NCI-H1694 treated with DMSO at 0.1 percent for 48 hours (cell line): ENCODE measurements at places on chromosomes 5 and 9.

DNA sequence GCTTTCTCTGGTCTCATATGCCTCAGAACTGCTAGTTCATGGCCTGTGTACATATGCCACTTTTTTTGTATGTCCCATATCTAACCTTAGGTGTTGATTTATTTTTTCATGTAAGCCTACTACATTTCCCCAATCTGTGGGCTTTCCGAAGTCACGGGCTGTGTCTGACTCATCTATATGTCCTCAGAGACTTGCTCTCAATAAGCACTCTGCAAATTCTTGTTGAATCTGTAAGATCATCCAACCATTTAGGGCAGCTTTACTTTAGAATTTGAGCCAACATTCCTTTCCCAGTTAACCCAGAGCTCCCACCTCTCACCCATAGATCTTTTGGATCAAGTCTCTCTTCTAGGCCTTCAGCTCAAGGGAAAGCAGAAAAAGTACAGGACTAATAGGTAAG lies 263.4 kb downstream of the SEC61B start:
- DNase-seq, result no peak

DNA sequence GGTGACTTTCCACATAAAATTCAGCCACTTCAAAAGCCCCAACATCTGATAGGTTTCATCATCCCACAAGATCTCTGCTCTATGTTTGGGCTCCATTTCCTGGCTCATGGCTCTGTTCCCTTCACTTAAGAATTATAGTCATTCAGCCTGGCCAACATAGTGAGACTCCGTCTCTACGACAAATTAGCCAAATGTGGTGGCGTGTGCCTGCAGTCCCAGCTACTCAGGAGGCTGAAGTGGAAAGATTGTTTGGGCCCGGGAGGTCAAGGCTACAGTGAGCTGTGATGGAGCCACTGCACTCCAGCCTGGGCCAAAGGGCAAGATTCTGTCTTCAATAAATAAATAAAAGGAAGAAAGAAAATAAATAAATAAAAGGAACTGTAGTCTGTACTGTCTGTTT lies 57.9 kb upstream of the CTSV start:
- DNase-seq, result no peak

DNA sequence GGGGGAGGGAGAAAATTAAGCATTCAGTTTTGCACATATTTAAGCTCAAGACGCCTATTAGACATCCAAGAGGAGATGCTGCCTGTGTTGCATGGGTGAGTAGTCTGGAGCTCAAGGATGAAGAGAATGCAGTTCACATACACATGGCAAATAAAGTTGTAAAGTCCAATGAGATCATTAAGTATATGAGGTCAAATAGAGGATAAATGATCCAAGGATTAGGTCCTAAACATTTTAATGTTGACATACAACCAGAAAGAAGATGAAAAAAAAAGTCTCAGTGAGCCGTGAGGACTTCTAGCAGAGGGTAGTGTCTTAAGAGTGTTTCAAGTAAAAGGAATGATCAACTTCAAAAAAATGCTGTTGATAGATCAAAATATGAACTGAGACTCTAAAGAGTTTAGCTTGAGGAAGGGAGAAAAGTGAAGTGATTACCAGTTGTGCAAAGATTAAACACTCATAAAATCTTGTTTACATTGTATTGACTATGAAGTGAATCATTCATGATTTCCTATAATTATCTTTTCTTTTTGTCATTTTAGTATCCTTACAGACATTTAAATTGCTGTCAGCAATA lies 251.8 kb downstream of the ZNF608 start:
- DNase-seq, result no peak

DNA sequence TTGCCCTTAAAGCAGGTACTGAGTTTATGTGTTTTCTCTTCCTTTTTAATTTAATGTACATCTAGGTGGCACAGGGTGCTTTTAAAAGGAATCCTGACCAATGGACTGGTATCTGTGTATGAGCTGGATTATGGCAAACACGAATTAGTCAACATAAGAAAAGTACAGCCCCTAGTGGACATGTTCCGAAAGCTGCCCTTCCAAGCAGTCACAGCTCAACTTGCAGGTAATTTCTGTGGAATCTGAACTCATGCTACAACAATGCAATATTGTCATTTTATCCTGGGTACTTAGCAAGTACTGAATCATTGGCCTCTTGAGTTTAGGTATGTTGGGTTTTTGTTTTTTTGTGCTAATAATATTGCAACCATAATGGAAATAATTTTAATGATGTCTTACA lies 14.4 kb upstream of the TMOD1 start:
- no peak for DNase-seq

GRCh38 chr5:143041461-143041860 lies 271.3 kb downstream of the ARHGAP26 start:
- peak; percentile 88 for DNase-seq

DNA sequence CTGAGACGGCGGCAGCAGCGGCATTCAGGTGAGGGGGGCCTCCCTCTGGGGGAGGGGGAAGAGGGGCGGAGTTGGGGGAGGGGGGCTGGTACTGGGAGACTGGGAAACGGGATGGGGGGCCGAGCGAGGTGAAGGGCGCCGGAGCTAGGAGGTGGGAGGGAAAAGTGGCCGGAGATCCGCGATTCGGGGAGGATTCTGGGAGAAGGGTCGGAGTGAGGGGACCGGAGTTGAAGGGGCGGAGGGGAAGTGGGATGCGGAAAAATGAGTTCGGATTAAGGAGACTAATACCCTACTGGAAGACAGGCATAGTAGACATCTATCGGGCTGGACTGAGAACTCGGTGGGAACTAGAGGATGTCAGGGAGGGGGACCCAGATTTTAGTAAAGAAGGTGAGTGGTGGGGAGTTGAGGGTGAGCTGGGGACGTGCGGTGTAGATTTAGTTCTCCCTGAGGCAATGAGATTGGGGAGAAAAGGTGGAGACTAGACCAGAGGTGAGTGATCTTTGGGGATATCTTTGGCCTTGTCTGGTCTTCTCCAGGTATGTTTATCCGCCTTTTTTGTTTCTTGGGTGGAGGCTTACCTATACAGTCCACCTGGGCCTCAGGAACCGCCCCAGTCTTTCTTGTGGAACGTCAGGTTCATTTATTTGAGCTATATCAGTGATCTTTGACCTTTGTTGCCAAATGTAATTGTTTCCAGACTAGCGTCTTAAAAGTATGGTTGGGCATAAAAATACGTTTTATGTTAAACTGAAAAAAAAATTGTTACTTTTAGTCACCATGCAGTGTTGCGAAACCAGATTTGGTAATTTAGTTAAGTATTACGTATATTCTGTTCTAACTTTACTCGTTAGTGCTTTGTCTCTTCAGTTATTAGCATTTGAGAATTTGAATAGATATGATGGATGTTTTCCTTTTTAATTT lies 632 bp downstream of the UBAP1 start:
- DNase-seq, result peak; percentile 49

- DNase-seq, result no peak
Measured at GRCh38 chr5:78295035-78295961, 800 bp upstream of the AP3B1 start.
